Naive thymus-derived CD4-positive, alpha-beta T cell (primary cell): ENCODE measurements at places on chromosomes 1 and 21.
A peak's percentile ranks its signal among the peaks of the same experiment; 100 is the strongest.

DNA sequence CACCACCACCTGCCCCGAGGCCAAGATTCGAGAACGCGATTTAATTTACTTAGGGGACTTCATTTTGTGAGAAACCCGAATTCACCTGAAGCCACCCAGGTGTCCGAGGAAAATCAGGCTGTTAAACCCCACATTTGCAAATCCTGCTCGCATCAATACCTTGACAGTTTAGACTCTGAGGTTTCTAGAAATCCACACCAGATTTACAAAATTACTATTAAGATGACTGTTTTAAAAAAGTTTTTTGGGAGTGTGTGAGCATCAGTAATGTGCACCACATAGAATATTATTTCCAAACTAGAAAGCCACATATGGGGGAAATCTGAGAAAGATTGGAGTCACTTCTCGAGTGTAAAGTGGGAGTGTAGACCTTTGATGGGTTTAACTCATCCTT, 685 bp downstream of the RIMKLA start:
- DNase-seq: no peak
- peaks cover 14% of the 10 kb centered on the region for H3K27me3 ChIP-seq
- no peaks in the 10 kb centered on the region for H3K36me3 ChIP-seq
- no peaks in the 10 kb centered on the region for H3K4me1 ChIP-seq

GRCh38 chr1:165187031-165188009, 169.2 kb downstream of the LMX1A start:
- H3K4me1 ChIP-seq: no peaks in the 10 kb centered on the region
- no peaks in the 10 kb centered on the region for H3K36me3 ChIP-seq
- H3K27ac ChIP-seq: no peak overlapping the region
- DNase-seq: no peak

- peaks cover 23% of the 10 kb centered on the region for H3K36me3 ChIP-seq
- no peaks in the 10 kb centered on the region for H3K4me1 ChIP-seq
- H3K27ac ChIP-seq: no peak overlapping the region
- no peak overlapping the region for H3K4me3 ChIP-seq
These were observed 26.6 kb downstream of the ATF6 start for GRCh38 chr1:161792740-161793139.

DNA sequence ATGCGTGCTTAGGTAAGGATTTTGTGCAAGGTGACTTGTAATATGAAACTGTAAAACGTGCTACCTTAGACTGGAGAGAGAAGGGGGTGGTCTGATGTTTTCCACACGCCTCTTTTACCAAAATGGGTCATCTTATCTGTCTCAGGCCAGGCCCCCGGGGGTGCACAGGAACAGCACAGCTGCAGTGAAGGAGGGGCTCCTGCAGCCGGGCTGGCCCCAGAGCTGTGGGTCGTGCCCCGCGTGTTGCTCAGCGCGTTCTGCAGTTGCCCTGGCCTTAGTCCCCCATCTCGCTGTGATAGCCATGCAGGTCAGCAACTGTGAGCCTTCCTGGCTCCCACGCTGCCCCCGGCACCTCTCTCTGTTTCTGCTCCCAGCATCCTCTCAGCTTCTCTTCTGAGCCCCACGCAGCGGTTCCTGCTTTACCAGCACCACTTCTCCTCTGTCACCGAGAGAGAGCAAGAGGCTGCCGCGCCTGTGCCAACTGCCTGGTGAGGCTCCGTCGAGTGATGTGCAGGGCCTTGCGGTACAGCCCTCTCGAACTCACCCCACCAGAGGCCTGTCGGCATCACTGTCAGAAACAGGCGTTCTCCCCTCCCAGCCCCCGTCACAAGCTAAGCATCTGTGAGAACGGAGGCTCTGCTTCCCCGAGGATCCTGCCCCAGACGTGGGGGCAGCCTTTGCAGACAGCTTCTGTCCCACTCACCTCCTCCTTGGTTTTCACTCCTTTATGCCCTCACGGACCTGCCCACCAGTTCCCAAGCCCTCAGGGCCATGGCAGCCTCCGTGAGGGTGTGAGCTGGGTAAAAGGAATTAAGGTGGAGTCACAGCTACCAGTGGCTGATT, 73.3 kb downstream of the ADARB1 start:
- H3K27me3 ChIP-seq: no peaks in the 10 kb centered on the region
- no peaks in the 10 kb centered on the region for H3K36me3 ChIP-seq
- no peak for DNase-seq
- H3K27ac ChIP-seq: no peak overlapping the region
- H3K4me1 ChIP-seq: peaks cover 4% of the 10 kb centered on the region
- no peak overlapping the region for H3K4me3 ChIP-seq

DNA sequence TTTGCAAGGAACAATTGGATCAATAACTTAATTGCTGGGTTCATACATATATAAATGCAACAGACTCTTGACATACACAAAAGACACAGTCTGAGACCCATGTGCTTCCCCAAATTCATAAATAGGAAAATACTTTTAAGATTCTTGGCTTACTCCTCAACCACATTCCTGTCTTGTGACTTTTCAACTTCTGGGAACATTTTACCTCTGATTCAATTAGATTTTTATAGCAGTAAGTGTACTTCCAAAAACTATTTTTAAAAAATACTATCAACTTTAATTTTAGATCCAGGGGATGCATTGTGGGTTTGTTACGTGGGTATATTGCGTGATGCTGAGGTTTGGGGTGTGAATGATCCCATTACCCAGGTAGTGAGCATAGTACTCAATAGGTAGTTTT, 406.7 kb downstream of the RPS6KC1 start:
- no peak overlapping the region for H3K27ac ChIP-seq
- no peaks in the 10 kb centered on the region for H3K4me1 ChIP-seq
- H3K27me3 ChIP-seq: no peaks in the 10 kb centered on the region
- no peak overlapping the region for H3K4me3 ChIP-seq

DNA sequence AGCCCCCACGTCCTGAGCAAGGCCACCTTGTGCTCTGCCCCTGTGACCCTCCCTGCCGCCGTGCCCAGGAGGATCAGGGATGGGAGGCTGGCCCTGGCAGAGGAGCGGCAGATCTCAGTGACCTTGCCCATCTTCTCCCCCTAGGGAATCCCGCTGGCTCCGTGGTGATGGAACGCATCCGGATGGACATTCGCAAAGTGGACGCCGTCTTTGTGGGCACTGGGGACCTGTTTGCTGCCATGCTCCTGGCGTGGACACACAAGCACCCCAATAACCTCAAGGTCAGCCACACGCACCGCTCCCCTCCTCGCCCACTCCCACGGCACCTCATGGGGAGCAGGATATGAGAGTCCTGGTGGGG, 22.7 kb downstream of the CSTB start:
- no peak for DNase-seq
- no peaks in the 10 kb centered on the region for H3K4me1 ChIP-seq

GRCh38 chr1:167584581-167584980, 31.0 kb upstream of the CREG1 start:
- no peaks in the 10 kb centered on the region for H3K36me3 ChIP-seq
- no peak overlapping the region for H3K27ac ChIP-seq
- no peaks in the 10 kb centered on the region for H3K4me1 ChIP-seq

GRCh38 chr1:222347627-222348026, 200.3 kb downstream of the HHIPL2 start:
- H3K27me3 ChIP-seq: no peaks in the 10 kb centered on the region
- no peaks in the 10 kb centered on the region for H3K4me1 ChIP-seq
- H3K27ac ChIP-seq: no peak overlapping the region
- H3K4me3 ChIP-seq: no peak overlapping the region
- no peaks in the 10 kb centered on the region for H3K36me3 ChIP-seq
- DNase-seq: no peak

DNA sequence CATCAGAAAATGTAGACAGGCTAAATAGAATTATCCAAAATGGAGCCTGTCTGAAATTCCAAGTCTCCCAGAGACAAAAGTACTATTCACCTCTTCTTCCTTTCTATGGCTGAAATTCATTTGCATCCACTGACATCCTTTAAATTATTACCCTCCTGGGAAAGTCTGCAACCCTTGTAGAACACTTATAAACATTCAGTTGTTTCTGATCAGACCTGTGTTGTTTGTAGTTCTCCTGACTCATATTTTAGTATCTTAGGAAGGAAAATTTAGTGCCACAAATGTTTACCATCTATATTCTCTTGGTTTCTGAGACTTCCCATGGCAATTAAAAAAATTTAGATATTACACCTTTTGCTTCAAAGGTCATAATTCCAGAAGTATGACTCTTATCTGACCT, 69.6 kb upstream of the C1orf105 start:
- H3K4me1 ChIP-seq: no peaks in the 10 kb centered on the region
- H3K36me3 ChIP-seq: no peaks in the 10 kb centered on the region
- no peak overlapping the region for H3K27ac ChIP-seq
- H3K4me3 ChIP-seq: no peak overlapping the region
- DNase-seq: no peak
- no peaks in the 10 kb centered on the region for H3K27me3 ChIP-seq

DNA sequence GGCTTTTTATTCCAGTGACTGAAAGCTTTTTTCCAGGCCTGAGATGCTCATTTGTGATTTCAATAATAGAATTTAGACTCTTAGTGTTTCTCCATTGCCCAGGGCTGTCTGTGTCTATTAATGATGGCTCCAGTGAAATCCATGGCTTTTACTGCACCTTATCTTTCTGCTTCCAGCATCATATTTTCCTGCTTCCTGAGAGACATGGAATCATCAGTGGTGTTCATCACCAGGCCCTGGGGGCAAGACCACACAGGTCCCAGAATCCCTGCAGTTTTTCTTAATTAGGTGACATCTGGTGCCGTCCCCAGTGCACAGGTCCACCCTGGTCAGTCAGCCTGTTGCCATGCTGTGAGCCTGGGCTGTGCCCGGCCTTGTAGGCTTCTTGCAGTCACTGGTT, 15.5 kb downstream of the NT5C1A start:
- H3K27me3 ChIP-seq: no peaks in the 10 kb centered on the region
- no peak overlapping the region for H3K27ac ChIP-seq
- peaks cover 3% of the 10 kb centered on the region for H3K4me1 ChIP-seq
- no peak overlapping the region for H3K4me3 ChIP-seq
- no peaks in the 10 kb centered on the region for H3K36me3 ChIP-seq
- no peak for DNase-seq

GRCh38 chr1:53345996-53346813, 18.3 kb upstream of the LRP8 start:
- no peak overlapping the region for H3K27ac ChIP-seq
- DNase-seq: no peak
- H3K4me3 ChIP-seq: no peak overlapping the region
- H3K27me3 ChIP-seq: no peaks in the 10 kb centered on the region
- H3K36me3 ChIP-seq: no peaks in the 10 kb centered on the region
- H3K4me1 ChIP-seq: no peaks in the 10 kb centered on the region

DNA sequence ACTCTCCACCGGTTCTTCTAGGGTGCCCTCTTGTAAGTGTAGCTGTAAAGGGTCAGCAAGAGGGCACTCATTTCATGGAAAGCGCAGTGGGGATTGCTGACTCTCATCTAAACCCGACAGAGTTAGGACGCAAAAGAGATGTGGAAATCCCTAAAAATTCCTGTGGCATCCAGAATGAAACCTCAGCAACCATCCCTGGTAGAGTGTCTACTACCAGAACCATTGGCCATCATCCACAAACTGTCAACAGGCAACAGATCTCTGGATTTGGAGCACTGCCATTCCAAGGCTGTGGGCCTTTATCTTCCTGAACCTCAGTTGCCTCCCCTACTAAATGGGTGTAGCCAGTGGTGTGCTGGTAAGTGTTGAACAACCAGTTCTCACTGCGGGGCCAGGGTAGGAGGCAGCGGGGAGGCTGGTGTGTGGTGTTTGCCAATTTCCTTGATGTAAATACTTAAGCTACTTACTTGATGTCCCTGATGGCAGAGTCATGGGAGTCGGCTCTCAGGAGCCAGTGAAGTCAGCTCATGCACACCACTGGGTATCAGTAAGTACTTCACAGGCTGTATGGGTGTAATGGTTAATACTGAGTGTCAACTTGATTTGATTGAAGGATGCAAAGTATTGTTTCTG, 195.8 kb downstream of the KAZN start:
- no peak overlapping the region for H3K4me3 ChIP-seq
- H3K27me3 ChIP-seq: no peaks in the 10 kb centered on the region
- no peak for DNase-seq
- H3K27ac ChIP-seq: no peak overlapping the region

GRCh38 chr1:81498471-81499462, 302.0 kb upstream of the ADGRL2 start:
- no peak overlapping the region for H3K4me3 ChIP-seq
- H3K36me3 ChIP-seq: no peaks in the 10 kb centered on the region
- H3K4me1 ChIP-seq: no peaks in the 10 kb centered on the region
- DNase-seq: no peak
- no peak overlapping the region for H3K27ac ChIP-seq

- H3K36me3 ChIP-seq: no peaks in the 10 kb centered on the region
- H3K4me1 ChIP-seq: no peaks in the 10 kb centered on the region
- no peak overlapping the region for H3K4me3 ChIP-seq
- no peak for DNase-seq
- no peak overlapping the region for H3K27ac ChIP-seq
These were observed 186.4 kb downstream of the FMN2 start for GRCh38 chr1:240278082-240278481.

GRCh38 chr1:66300972-66301451, 232.9 kb upstream of the SGIP1 start:
- H3K27me3 ChIP-seq: no peaks in the 10 kb centered on the region
- DNase-seq: peak; percentile 39
- H3K27ac ChIP-seq: peak overlapping the region; percentile 5
- H3K4me3 ChIP-seq: peak overlapping the region; percentile 12
- no peaks in the 10 kb centered on the region for H3K36me3 ChIP-seq

DNA sequence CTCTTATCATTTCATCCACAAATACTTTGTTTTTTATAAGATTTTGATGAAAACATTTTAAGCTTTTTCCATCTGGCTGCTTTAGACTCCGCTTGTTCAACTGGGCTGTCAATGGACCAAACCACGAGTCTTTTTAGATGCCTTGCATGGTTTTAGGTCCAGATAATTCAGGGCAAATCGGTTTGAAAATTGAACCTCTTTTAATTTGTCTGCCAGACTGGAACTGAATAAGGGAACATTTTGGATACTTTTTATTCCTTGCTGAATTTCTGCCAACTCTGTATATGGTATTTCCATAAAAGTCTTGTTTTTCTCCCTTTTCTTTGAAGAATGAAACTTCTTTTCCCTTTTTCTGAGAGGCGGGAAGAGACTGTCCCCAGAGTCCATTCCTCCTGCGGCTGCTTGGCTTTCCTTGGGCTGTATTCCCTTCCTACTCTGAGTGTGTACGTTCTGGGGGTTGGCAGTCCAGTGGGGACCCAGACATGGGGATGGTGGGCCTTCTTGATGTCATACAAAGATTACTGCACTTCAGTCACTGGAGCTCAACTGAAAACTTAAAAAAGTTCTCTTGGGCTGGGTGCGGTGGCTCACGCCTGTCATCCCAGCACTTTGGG, 46.5 kb upstream of the CNN3 start:
- H3K4me1 ChIP-seq: no peaks in the 10 kb centered on the region
- H3K27ac ChIP-seq: no peak overlapping the region
- no peak overlapping the region for H3K4me3 ChIP-seq
- H3K36me3 ChIP-seq: no peaks in the 10 kb centered on the region
- H3K27me3 ChIP-seq: no peaks in the 10 kb centered on the region

- H3K4me1 ChIP-seq: peaks cover 27% of the 10 kb centered on the region
- H3K27me3 ChIP-seq: no peaks in the 10 kb centered on the region
- DNase-seq: no peak
- no peak overlapping the region for H3K27ac ChIP-seq
- H3K36me3 ChIP-seq: peaks cover 37% of the 10 kb centered on the region
These were observed 3.9 kb downstream of the PIGV start for GRCh38 chr1:26791626-26792025.

GRCh38 chr1:167819849-167820683, 93.9 kb downstream of the ADCY10 start:
- no peak for DNase-seq
- H3K27ac ChIP-seq: no peak overlapping the region
- H3K36me3 ChIP-seq: no peaks in the 10 kb centered on the region
- no peaks in the 10 kb centered on the region for H3K27me3 ChIP-seq
- no peaks in the 10 kb centered on the region for H3K4me1 ChIP-seq
